H9 (cell line): ENCODE measurements at places on chromosomes 13 and 19. TPM values are rescaled to one million over a fixed set of nuclear protein-coding genes. Genes with fewer than 3 reads are reported as not detected.
A peak's percentile ranks its signal among the peaks of the same experiment; 100 is the strongest.

GRCh38 chr13:75704927-75705288 is 68.8 kb downstream of the LMO7 start:
- peak; percentile 34 for DNase-seq

Gene PLA2G4C
- 6.5 and 7.0 TPM in 2 replicates for total RNA-seq

Gene FUT3
- not detected in 2 replicates for total RNA-seq

DNA sequence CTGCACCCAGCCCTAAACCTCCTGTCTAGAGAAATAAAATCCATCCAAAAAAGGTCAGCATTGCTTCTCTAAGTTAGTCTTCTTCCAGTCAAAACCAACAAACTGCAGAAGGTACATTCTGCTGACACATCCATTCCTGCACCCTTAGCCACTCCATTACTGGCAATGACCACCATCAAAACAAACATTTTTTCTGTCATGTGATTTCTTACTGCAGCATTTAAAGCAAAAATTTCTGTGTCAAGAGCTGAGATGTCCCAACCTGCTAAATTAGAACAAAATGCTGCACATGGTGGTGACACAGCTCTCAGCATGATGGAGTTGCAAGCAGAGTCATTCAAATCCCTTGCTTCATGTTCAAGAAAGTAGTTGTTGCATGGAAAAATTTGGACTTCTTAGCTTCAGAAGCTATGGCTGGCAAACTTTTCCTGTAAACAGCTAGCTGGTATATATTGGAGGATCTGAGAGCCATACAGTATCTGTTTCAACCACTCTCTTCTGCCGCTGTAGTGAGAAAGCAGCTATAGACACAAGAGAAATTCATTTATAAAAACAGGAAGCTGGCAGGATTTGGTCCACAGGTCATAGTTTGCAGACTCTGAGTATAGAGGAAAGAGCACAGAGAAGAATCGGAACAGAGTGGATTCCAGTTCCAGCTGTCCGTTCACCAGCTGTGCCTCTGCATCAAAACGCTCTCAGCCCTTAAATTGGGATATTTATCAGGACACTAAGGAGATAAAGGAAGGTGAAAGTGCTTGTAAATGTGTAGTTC is 17.4 kb downstream of the RUBCNL start:
- no peak for DNase-seq

Gene IGFL1
- total RNA-seq: not detected in 2 replicates

Gene STAP2
- 19.0 and 20.2 TPM in 2 replicates for total RNA-seq

Gene SLC1A6
- total RNA-seq: 5.9 and 8.3 TPM in 2 replicates

GRCh38 chr13:91792054-91792453 is 393.6 kb downstream of the GPC5 start:
- no peak for DNase-seq

DNA sequence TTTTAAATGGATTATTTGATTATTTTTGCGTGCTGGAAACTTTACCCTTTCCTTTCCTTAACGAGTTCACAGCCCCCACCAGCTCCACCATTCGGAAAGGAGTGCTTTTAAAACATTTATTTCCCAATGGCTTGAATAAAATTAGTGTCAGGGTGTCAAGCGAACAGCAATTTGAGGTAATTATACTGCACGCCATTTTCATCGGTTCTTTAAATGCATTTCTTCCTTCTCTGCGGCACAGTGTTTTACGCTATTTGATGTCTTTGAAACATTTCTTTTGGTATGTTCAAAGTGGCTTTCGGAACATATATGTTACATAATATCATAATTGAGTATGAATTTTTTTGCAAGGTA is 309 bp upstream of the SLITRK1 start:
- DNase-seq: no peak

- DNase-seq: no peak
These were observed 9.3 kb downstream of the ZNF780A start for GRCh38 chr19:40081411-40081810.

GRCh38 chr13:72259528-72259927 is 392.5 kb upstream of the DACH1 start:
- no peak for DNase-seq

- no peak for DNase-seq
These were observed 128.4 kb downstream of the TM9SF2 start for GRCh38 chr13:99629641-99630040.

GRCh38 chr13:106010836-106011235 is 524.6 kb downstream of the EFNB2 start:
- no peak for DNase-seq

Gene DAND5
- 0.11 and 0.13 TPM in 2 replicates for total RNA-seq

GRCh38 chr13:66659286-66659685 is 570.9 kb downstream of the PCDH9 start:
- DNase-seq: no peak

GRCh38 chr13:37417060-37417441 is 181.5 kb downstream of the POSTN start:
- no peak for DNase-seq

Gene ZNF536
- total RNA-seq: not detected in 2 replicates

Gene CYSLTR2
- total RNA-seq: not detected in 2 replicates

DNA sequence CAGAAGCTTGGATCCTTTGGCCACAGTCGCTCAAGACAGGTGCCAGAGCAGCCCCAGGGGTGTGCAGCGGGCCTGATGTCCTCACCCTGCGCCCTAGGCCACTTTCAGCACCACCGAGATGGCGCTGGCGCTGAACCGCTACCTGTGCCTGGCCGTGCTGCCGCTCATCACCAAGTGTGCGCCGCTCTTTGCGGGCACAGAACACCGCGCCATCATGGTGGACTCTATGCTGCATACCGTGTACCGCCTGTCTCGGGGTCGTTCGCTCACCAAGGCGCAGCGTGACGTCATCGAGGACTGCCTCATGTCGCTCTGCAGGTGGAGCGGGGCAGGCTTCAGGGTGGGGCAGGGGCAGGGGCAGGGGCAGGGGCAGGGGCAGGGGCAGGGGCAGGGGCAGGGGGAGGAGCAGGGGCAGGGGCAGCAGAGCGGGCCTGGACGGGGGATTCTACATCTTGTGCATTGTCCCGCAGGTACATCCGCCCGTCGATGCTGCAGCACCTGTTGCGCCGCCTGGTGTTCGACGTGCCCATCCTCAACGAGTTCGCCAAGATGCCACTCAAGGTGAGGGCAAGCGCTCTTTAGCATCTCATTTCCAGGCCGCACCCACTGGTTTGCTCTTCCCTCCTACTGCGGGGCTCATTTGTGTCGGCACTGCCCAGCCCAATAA is 69.1 kb downstream of the RYR1 start:
- DNase-seq: no peak

Gene ZNF829
- 4.9 and 5.0 TPM in 2 replicates for total RNA-seq

Gene NLRP5
- total RNA-seq: not detected in 2 replicates

Gene C19orf81
- 9.6 and 11.0 TPM in 2 replicates for total RNA-seq

Gene FOSB
- total RNA-seq: 1.7 and 2.5 TPM in 2 replicates

GRCh38 chr19:3057275-3057714 is 5.0 kb downstream of the TLE5 start:
- peak; percentile 51 for DNase-seq

Gene PSG6
- total RNA-seq: not detected in 2 replicates

- DNase-seq: no peak
These were observed 133.0 kb downstream of the ATP11A start for GRCh38 chr13:112822851-112823250.
